ENCODE measurements at places on chromosomes 4 and X.

DNA sequence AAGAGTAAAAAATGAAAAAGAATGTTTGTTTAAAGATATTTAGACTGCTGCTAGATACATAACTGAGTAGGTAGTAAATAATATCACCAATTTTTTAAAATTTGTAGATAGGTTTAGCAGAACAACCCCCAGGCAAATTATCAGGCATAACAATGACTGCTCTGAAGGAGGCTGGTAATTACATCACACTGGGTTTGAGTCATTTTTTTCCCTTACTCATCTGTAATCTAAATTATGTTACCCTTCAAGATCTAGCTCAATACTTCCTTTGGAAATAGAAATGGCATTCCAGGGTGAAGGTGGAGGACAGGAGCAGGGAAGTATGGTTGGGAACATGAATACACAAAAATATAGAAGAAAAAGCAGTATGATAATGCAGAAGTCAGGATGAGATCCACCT lies 431.6 kb upstream of the MAOA start:
- DNase-seq, result no peak

GRCh38 chrX:5324546-5324945 lies 904.1 kb downstream of the NLGN4X start:
- no peak for DNase-seq

GRCh38 chr4:128758314-128758922 lies 51.1 kb upstream of the JADE1 start:
- DNase-seq, result no peak

GRCh38 chr4:122576261-122577188 lies 44.3 kb downstream of the IL21 start:
- DNase-seq, result peak; percentile 16

DNA sequence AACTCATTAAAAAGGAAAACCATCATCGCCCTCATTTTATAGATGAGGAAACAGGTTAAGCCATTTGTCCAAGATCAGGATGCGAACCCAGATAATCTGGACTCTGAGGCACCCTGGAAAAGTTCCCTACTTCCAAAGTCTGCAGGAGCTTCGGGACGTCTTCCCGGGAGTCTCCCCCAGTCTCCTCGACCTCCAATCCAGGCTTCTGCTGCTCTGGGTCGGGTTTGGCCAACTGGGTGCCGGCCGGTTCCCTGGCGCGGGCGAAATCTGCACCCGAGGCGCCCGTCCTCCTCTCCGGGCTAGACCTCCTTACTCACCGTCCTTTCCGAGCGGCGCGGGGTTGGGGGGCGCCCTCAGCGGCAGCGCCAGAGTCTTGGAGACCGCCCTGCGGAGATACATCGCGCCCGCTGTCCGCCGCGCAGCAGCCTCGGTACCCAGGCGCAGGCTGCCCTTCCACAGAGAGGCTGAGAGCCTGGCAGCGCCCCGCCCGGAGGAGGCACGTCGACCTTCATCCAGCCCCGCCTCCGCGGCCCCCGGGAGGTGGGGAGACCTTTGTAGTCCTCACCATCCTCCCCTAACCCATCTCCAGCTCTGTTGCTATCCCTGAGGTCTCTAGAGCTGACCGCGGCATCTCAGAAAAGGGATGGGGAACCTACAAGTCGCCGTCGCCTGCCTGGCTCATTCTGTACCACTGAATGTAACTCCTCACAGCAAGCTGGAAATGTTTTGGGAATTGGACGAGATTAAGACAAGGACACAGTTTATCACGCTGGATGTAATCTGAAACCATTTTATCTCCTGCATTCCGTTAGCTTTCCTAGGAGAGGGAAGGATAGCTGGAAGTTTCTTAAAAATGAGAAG lies at the start of gene MGARP:
Gene MGARP, minus strand, starts transcription at position 466 of the 861 bp plus-strand sequence. Its CDS starts 67 bp downstream, at position 399.
- no peak for DNase-seq

DNA sequence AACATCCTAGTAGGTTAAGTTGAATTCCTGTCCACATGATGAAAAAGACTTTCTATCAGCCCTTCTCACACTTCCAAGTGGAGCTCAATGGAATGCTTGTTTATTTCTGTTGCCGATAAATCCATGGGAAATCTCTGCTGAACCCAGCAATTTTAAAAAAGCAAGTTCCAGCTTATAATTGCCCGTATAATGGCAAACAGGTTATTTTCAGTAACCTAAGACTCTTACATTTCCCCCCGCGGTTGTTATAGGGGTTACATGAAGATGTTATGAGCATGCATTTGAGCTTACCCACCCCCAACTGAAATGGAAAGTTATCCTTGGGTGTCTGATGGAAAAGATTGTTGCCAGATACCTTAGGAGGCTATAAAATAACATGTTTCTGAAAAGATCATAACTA lies 136.2 kb downstream of the PALLD start:
- no peak for DNase-seq

DNA sequence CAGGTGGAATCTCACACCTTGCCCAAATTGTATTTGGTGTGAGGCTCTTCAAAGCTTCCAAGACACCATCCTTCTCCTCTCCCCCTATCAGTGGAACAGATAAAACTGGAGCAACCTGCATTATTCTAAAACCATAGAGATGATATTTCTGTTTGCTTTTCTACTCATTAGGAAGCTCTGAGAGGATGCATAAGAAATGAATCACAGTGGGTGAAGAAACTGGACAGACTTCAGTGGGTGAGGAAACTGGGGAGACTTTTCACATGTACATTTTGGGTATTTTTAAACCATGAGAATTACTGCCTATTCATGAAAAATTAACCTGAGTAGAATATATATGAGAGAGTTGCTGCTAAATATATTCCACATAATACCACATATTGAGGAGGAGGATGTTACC lies 16.4 kb downstream of the HAND2 start:
- no peak for DNase-seq

- DNase-seq, result no peak
Observed at GRCh38 chrX:143455046-143455445, 62.2 kb downstream of the SPANXN3 start.

GRCh38 chrX:135531813-135532212 lies 11.4 kb downstream of the INTS6L start:
- no peak for DNase-seq

- peak; percentile 52 for DNase-seq
Observed at GRCh38 chrX:63128509-63128908, 222.6 kb downstream of the SPIN4 start.

DNA sequence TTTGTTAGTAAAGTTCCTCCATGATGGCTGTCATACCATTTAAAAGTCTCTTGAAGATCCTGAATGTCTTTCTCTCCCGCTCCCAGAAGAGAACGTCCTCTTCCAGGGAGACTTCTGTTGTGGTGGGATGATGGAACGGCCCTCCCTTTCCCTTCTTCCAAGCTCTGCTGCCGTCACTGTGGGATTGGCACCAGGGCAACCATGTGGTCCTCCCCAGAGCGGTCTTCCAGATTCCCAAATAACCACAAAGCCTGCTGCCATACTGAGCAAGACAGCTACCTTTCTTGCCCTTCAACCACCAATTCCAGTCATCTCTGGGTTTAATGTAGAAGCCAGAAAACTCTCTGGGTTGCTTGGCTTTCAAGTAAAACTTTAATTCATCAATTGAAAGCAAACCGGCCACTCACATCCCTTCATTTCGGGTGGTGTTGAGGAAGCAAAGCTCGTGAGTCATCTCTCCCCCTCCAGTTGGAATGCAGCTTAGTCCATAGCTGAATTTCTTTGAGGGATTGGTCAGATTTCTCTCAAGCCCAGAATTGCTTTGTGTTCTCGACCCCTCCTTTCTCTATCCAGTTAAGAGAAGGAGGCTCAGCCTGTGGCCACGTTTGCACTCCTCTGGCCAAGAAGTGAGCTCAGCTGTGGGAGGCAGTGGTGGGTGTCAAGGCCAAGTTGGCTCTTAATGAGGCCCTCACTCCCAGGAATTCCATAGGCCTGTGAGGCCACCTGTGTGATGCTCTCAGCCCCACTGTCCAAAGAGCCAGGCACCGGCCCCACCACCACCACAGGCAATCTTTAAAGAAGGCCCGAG lies 36.9 kb downstream of the FHDC1 start:
- no peak for DNase-seq

DNA sequence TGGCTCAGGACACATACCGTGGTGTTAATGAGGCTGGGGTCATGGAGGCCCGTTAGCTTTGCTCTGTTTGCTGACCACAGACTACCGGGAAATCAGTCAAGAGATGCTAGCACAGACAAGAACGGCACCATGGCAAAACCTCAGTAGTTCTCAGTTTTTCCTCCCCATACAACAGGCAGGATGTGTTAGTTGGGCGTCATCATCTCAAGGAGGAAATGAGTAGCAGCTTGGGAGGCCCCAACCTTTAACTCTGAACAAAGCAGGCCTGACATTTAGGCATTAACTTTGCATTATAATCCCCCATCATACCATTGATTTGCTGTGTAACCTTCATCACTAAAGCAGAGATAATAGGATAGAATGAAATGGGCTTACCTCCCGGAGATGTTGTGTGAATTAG lies 714.2 kb downstream of the RPA4 start:
- DNase-seq, result no peak

DNA sequence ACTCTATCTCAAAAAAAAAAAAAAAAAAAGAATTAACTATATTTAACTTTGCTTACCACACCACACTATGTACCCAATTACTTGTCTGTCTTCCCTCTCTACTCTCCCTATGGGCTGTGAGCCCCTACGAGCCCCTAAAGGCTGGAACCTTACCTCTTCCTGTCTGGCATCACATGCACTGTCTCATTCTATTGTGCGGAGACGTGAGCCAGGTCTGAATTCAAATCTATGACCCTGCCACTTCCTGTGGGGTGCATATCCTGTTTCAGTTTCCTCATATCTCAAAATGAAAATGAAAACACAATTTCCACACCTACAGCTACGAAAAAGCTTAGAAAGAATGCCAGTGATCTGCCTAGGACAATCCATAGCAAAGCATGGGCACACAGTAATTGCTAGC lies 42.9 kb upstream of the HS3ST1 start:
- DNase-seq, result peak; percentile 72

GRCh38 chr4:20252656-20253282 lies 1.1 kb downstream of the SLIT2 start:
- DNase-seq, result no peak

DNA sequence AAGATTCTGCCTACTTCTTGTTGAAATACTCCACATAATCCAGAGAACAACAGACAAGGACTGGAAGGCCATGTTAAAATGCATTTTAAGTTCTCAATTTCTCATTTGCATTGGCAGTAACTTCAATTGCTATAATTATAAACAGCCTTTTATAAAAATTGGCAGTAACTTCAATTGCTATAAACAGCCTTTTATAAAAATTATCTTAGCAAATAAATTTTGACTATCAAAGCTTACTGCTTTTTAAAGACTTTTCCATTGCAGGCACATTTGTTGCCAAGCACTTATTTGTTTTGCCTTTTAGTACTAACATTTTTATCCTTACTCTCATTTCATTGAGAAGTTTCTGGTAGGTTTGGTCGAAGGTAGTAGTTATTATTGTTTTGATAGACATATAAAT lies 17.8 kb downstream of the SCFD2 start:
- no peak for DNase-seq

DNA sequence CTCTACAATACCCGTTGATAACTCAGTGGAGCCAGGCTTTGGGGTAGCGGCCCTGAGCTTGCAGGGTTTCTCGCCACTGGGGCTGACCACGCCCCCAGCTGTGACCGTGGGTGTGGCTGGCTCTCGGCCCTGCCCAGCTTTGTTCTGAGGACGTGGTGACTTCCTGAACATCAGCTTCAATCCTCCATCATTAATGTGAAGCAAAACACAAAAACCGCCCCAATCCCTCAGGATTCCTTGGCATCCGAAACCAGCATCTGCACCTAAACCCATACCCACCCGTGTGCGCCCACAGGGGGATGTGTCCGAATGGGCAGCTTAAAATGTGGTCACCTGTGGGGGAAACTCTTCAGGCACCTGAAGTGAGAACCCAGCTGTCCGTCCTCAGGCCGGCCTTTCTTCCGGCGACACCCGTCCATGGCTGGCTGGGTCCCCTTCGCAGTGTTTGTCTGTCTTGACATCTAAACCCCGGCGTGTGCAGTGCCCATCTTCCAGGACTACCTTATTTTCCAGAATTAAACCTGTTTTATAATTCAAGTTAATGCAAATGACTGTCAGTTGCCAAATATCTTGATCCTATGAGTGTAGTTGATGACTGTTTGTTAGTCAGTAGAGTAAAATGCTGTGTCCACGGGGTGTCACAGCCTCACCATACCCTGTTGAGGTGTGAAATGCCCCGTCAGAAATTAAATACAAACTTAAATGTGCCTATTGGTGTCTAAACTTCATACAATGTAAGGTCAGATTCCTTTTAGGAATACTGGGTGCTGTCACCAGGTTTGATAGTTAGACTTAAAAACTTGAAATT lies 27.3 kb downstream of the NELFA start:
- no peak for DNase-seq

DNA sequence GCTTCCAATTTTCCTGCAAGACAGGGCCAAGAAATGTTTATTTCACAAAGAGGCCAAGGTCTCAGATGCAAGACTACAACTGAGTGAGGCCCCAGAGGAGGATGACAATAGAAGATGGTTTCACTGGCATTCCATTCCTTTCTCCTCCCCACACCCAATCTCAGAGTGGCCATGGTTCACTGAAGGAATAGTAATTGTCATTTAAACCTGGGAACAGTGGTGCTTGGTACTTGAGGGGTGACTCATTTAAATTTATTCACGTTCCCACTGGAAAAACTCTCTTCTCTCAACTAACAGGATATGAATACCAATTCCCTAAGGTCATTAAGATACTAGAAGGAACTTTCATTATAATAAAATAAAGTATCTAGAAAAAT lies 35.3 kb upstream of the CXCL8 start:
- no peak for DNase-seq

- DNase-seq, result no peak
Observed at GRCh38 chrX:132258509-132258908, 39.3 kb upstream of the RAP2C start.

DNA sequence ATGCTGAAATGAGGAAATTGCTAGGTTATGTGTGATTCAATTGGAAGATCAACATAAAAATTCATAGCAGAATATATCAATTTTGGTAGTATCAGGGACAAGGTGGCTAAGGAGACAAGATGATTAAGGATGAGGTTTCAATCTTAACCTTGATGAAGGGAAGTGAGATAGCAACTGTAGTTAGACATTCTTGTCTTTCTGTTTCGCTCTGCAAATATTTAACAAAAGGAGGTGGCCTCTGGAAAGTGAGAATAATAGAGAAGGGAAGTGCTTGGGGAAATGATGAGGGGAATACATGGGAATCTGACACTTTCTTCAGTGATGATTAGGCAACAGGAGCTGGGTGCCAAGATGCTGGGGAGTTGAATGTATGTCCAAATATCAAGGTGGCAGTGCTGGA lies 337.1 kb upstream of the PUDP start:
- no peak for DNase-seq

DNA sequence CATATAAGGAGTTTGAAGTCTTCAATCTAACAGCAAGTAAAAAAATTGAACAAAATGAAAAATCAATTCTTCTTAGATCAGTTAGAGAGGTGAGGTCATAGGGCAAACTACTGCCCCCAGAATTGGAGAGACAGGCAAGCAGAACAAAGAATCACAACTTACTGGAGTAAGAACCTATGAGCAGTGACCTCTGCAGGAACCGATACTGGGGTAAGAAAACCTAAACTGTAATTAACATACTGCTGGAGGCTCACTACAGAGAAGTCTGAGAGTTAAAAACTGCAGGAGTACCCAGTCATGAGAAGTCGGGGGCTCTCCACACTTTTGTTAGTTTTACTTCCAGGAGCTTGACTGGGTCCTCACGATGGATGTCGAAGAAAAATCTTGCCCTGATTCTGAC lies 16.0 kb downstream of the CLDN22 start:
- no peak for DNase-seq

- DNase-seq, result no peak
Observed at GRCh38 chr4:19707876-19708275, 543.8 kb upstream of the SLIT2 start.

- DNase-seq, result no peak
Observed at GRCh38 chr4:20075248-20075871, 176.3 kb upstream of the SLIT2 start.
